ENCODE measurements at places on chromosomes 3 and 15. TPM values are rescaled to one million over a fixed set of nuclear protein-coding genes. Genes with fewer than 3 reads are reported as not detected.

ELL3 gene
- 2.0 TPM for total RNA-seq

HAPLN3 gene
- 1.0 TPM for total RNA-seq

GATM gene
- total RNA-seq = 17.4 TPM

P2RY12 gene
- 0.88 TPM for total RNA-seq

MUC20 gene
- total RNA-seq = 3.6 TPM

CRABP1 gene
- total RNA-seq = not detected

LPP gene
- total RNA-seq = 64.1 TPM

CELF6 gene
- total RNA-seq = 0.85 TPM

Measured in motor neuron (in vitro differentiated cells).